ENCODE measurements at places on chromosomes 6 and 20.
A peak's percentile ranks its signal among the peaks of the same experiment; 100 is the strongest.

GRCh38 chr20:1336699-1337367 lies 7.9 kb upstream of the SDCBP2 start:
- DNase-seq, result no peak

- no peak for DNase-seq
These were observed 85.1 kb downstream of the LYRM2 start for GRCh38 chr6:89553431-89553830.

DNA sequence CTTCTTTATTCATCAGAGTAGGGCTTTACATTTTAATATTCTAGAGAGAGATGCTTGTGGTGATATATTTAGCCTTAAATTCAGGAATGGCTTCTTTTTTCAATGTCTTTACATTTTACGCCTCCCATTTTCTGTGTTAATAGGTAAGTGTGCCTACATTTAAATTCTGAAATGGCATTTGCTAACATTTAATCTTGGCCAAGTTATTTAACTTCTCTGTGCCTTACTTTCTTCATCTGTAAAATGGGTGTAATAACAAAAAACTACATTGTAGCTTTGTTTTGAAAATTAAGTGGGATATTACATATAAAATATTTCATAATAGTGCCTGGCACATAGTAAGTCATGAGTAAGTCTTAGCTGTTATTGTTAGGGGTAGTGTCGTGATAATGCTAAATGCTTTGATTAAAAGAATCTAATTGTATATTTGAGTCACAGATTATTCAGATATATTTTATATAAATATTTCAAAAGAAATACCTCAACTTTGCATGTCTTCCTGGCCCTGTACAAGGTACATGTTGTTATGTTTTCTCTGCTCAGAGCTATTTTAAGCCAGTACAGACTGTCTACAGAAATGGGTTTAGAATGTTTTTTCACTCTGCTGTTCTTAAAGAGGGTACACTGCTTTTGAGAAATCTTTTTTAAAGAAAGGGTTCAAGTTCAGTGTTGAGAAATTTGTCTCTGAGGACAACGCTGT lies 18.8 kb downstream of the CARMIL1 start:
- DNase-seq, result no peak

- DNase-seq, result no peak
These were observed 84.2 kb downstream of the EPB41L2 start for GRCh38 chr6:130978660-130979396.

DNA sequence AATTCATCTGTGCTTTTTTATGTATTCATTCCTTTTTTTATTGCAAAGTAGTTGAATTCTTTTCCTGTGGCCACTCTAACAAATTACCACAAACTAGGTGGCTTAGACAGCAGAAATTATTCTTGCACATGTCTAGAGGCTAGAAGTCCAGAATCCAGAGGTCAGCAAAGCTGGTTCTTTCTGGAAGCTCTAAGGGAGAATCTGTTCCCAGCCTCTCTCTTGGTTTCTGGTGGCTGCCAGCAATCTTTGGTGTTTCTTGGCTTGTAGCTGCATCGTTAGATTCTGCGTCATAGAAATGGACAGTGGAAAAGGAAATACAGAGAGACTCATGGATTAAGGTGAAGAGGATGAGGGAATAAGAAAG lies 39.3 kb downstream of the GSTA2 start:
- DNase-seq, result peak; percentile 84

DNA sequence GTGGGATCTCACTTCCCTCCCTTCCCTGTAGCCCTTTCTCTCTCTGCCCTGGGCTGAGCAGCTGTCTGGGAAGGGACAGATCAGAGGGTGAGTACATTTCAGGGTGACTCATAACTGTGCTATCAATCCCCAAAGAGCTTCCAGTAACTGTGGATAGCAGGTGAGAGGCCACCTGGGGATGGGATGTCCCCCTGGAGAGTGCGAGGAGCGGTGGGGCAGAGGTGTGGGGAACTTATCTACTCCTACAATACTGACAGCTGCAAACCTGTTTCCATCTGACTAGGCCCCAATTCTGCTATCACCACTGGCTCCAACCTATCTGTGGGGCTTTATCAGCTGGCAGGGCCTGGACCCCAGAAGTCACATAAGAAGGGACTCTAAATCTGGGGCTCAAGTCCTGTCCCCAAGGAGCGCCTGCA lies 32.6 kb downstream of the KCNK5 start:
- DNase-seq, result no peak

GRCh38 chr6:113396730-113397129 lies 460.4 kb upstream of the MARCKS start:
- no peak for DNase-seq

DNA sequence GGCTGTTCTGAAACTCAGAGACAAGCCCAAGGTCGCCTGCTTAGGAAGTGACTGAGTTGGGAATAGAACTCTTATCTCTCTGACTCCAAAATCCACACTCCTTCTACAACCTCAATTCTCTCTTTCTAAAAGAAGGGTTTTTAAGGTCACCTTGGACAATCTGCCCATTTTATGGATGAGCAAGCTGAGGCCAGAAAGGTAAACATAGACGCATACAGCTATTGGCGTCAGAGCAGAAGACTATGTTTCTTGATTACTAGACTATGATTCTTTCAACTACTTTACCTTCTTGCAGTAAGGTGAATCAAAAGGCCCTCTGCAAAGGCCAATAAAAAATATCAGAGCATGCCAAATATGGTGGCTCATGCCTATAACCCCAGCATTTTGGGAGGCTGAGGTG lies 276.6 kb downstream of the CLIC5 start:
- no peak for DNase-seq

- DNase-seq, result no peak
These were observed 100.8 kb downstream of the DLL1 start for GRCh38 chr6:170190046-170190445.

DNA sequence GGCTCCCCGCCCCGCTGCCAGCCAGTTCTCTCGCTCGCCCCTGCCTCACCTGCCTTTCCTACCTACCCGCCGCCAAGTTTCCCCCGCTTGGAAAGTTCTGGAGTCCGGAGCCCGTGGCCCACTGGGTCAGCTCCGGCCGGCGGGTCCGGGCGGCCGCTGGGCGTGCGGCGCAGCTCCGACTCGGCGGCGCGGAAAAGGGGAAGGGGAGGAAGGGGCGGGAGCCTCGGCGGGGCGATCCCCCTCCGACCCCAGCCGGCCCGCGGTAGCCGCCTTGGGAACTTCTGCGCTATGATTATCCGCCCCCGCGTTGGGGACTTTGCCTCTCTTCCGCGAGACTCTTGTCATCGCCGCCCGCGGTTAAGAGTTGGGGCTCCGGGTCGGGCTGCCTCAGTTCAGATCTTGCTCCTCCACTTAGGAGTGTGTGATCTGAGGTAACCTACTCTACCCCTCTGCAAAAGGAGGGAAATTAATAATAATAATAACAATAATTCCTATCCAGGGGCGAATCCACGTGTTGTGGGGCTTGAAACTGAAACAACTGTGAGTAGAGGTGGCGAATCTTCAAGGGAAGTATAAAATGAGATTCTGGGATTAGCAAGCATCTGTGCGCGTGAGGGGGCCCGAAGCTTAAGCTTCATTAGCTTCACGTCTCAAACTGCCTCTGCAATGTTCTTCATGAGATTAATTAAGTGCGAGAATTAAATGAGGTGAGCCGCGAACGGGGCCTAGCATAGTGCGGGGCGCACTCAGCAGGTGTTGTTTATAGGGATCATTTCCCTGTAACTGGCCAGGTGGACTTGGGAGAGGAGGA lies 30.8 kb downstream of the SF3B5 start:
- peak; percentile 9 for DNase-seq

GRCh38 chr20:35468671-35469334 lies 13.4 kb downstream of the CEP250 start:
- no peak for DNase-seq

GRCh38 chr6:159255434-159255951 lies 86.3 kb downstream of the FNDC1 start:
- no peak for DNase-seq

GRCh38 chr20:37610203-37610798 lies 82.6 kb upstream of the BLCAP start:
- no peak for DNase-seq

DNA sequence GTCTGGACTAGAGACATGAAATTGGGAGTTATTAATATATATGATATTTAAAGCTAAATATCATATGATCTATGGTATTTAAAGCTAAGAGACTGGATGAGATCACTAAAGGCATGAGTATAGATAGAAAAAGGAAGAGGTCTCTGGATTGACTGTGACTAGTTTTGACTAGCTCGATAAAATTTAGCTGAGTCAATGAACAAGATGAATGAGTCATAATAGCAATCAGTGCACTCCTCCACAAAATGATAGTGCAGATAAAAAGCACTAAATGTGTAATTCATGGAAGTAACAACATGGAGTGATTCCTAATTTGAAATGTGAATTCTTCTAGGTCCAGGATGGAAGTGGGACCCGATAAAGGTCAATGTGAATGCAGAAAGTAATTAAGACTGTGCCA lies 127.4 kb downstream of the PFDN4 start:
- peak; percentile 55 for DNase-seq

DNA sequence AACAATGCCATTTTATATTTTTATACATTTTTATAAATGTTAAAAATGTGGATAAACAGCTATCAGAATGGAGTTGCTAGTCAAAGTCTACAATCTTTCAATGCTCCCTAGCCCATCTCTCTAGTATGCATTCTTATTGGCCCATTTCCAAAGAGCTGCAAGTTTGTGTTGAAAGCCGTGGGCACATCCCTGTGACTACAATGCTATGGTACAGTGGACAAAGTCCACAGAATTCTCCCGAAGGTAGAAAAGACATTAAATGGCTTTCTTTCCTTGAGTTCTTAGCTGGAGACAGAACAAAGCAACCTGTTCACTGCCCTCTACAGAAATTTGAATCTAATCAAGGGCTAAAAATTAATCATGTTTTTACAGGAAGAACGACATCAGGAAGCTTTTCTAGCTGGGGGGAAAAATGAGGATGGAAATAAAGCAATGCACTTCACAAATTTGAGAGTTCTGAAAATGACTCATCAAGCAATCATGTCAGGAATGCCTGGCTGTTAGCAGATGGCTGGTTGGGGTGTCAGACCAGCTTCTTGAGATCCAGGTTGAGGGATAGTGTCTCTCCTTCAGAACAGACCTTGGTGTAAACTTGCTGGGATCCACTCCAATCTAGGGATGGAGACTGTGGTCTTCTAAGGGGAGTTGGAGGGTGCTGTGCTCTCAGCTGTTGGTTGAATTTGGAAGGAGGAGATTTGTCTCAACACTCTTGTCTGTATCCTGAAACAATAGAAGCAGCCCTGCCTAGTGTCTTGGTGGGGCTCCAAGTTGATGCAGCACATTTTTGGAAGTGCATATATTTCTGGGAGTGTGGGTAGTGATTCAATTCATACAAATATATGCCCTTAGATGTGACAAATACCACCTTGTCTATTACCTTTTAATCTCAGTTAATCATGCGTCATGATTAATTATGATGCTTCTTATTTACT lies 143.4 kb upstream of the PHACTR1 start:
- DNase-seq, result peak; percentile 92

DNA sequence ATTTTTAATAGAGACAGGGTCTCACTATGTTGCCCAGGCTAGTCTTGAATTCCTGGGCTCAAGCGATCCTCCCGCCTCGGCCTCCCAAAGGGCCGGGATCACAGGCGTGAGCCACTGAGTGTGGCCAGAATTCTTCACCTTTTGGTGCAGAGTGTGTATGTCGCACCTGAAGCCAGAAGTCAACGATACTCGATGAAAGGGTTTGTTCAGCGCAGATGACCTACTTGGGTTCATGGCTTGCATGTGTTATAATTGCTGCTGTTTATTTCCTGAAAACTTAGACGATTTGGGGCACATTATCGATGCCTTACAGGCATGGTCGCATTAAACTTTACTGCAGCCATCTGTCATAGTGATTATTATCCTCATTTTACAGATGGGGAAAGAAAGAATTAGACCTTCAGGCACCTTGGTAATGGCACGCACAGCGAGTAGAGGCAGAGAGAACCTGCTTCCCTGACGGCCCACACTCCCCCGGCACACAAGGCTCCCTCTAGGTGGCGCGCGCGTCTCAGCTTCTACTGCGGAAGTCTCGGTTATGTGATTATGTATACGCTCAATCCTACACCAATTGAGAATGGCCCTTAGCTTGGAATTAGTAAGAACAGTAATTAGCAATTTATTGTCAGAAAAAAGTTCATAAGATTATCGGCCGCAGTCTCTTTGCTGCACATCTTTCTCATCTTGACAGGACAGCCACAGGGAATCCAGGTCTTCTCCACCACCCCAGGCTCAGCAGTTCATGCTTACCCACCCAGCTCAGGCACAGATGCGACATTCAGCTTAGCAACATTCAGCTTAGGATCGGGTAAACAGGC lies 212.8 kb upstream of the PROKR2 start:
- DNase-seq, result peak; percentile 69

DNA sequence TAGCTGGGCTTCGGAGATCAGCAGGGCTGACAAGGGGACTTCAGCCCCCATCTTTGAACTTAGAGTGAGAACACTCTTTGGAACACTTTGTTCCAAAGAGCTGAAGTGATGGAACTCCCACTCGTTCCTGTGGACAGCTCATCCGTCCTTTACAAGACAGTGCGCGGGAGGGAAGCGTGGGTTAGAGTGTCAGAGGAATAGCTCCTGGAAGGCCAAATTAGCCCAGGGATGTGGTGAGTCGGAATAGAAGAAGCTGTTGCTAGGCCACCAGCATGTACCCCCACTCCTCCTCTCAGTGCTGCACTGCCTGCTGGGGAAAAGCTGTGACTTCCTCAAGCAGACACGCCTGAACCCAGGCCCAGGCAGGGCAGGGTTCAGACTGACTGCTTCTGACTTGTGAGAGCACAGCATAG lies 1.7 kb downstream of the SDCBP2 start:
- peak; percentile 61 for DNase-seq

GRCh38 chr20:11387189-11387754 lies 530.4 kb upstream of the BTBD3 start:
- peak; percentile 89 for DNase-seq

DNA sequence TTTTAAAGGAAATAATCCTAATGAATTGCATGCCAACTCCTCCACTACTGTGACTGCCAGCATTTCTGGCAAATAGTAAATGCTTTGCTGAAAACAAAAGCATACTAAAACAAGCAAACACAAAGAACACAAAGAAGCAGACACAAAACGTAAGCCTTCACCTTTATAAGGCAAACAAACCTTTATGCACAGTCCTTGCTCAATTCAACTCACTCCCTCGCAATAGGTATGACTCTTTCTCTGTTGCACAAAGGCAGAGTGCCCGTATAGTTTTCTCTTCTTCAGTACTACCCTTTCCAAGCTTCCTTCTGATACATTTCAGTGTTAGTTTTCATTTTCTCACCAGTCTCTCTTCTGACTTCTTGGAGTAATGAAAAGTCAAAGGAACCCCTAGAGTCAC lies 63.9 kb downstream of the PDE10A start:
- no peak for DNase-seq

GRCh38 chr6:53432318-53433161 lies 83.8 kb upstream of the ELOVL5 start:
- peak; percentile 64 for DNase-seq

GRCh38 chr6:15911753-15912504 lies 217.0 kb upstream of the MYLIP start:
- DNase-seq, result no peak

Measured in EH (cell line).